ENCODE measurements at places on chromosomes 2 and 18.

DNA sequence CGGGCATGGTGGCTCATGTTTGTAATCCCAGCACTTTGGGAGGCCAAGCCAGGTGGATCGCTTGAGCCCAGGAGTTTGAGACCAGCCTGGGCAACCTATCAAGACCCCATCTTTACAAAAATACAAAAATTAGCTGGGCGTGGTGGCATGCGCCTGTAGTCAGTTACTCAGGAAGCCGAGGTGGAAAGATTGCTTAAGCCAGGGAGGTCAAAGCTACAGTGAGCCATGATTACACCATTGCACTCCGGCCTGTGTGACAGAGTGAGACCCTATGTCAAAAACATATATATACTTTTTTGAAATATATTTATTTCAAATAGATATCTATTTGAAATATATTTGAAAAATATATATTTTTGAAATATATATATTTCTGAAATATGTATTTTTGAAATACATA is 10.9 kb downstream of the OSBPL1A start:
- no peak for DNase-seq

DNA sequence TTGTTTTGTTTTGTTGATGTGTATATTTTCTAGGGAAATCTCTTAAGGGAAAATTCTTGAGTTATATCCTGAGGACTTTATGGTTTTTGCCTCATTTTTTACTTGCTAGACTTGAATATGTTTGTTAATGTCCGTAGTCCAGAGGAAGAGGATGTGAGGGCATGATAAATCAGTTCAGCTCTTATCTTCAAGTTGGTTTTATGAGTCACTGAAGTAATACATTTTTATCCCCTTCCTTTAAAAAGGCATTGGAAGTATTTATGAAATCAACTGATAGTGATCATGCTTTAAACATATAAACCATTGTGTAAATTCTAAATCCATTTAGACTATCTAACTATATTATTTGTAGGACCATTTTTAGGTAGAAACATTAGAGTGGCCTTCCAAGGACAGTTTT is 43.9 kb upstream of the CYBRD1 start:
- DNase-seq = no peak

DNA sequence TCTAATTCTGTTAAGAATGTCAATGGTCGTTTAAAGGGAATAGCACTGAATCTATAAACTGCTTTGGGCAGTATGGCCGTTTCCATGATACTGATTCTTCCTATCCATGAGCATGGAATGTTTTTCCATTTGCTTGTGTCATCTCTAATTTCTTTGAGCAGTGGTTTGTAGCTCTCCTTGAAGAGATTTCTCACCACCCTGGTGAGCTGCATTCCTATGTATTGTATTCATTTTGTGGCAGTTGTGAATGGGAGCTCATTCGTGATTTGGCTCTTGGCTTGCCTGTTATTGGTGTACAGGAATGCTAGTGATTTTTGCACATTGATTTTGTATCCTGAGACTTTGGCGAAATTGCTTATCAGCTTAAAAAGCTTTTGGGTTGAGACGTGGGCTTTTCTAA is 38.3 kb upstream of the WDR75 start:
- no peak for DNase-seq

DNA sequence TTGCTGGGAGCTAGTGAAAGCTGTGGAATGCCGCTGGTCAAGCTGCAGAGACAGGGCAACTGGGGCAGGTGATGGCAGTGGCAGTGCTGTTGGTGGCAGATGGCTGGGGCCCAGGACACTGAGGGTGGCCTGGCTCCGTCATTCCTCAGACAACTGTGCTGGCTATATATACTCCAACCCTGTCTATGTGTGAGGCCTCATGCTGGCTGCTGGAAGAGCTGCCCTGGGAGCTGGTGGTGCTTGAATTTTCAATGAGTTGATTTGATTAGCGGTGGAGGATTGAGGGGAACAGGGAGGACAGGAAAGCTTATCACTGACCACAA is 66.5 kb upstream of the TMEM200C start:
- no peak for DNase-seq

- DNase-seq = no peak
Measured at GRCh38 chr2:71779774-71780105, 326.4 kb downstream of the DYSF start.

DNA sequence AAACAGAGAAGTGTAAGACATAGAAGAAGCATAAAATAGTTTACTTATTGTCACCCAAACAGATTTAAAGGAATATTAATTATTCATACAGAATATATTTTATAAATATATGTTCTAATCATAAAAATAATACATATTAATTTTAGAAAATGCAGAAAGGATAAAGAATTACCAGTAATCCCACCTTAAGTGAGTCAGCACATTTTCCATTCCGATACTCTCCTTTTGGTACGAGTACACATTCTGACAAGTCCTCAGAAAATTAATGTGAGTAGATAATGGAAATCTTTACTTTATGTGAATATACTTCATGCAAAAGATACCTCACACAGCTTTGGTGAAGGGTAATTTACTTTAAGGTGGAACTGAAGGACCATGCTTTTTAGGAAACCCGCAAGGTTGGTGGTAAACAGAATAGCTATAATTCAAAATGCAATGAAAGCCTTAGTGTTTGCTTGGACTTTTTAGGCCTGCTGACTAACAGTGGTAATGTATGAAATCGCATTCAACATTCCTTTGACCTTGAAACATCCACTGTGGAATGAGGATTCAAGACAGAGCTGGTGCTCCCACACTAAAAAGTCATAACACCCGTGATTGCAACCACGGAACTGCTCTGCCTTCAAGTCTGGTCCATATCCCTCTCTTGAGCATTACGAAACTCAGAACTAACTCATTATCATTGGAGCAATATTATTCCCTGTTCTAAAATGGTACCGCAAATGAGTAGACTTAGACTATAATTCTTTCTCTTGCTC is 28.1 kb upstream of the HTR2B start:
- no peak for DNase-seq

- no peak for DNase-seq
Measured at GRCh38 chr2:10532638-10533101, 84.5 kb upstream of the ODC1 start.

DNA sequence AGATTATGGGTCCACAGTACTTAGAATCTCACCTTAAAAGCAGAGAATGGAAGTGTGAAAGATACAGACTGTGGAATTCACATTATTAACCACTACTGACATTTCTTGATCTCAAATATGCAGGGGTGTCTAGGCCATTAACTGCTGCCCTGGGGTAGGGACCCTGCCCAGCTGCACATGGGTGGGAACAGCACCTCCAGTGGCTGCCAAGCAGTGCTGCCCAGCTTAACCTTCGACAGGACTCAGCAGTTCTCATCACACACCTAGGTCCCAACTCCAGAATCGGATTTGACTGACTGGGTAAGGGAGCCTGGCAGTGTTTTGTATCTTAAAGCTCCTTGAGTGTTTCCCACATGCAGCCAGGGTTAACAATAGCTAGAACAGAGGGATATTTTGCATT is 14.9 kb downstream of the ERFE start:
- DNase-seq = no peak

DNA sequence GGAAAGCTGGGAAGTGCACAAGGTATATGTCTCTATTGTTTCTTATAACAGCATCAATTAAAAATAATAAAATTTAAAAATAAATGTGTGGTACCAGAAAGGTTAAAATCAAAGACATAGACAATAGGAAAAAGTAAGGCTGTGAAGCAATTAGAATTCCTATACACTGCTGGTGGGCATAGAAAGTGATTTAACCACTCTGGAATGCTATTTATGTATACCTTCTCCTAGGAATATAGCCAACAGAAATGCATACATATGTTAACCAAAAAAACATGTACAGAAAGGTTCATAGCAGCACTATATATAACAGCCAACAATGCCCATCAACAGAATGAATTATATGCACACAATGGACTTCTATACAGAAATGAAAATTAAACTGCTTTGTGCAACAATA is 43.0 kb downstream of the WDSUB1 start:
- no peak for DNase-seq

DNA sequence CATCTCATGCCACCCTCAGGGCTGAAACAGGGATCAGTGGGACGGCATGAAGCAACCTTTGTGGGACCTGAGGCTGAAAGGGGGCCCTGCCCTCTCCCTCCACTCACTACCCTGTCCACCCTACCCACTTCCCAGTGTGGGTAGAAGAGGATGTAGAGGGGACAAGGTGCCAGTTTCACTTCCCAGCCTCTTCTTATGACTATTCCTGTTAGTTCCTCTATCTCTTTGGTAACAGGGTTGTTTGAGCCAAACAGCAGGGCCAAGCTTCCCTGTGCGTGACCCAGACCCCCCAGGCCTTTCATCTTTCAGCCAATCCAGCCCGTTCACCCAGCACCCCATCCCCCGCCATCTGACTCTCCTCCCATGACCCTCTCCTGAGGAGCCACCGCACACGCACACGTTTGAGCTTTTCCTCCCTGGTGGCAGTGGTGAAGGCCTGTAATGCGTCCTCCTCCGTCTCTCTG is 82.3 kb downstream of the STPG4 start:
- DNase-seq = peak; percentile 77

DNA sequence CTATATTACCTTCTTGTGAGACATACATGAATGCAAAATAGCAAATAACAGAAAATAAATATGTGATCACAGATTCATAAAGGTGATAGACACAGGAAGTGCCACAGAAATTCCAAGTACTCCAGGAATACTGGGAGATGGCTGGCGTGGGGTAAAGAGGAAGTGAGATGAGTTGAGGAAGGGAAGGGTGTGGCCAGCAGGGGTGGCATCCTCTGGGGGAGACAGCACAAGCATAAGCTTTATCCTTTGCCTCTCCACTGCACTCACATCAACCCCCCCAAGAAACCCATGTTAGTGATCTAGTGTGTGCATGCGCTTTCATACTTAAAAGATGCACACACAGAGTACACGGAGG is 94.8 kb upstream of the B3GNT7 start:
- no peak for DNase-seq

Measured in body of pancreas (tissue), 4 donors.